ENCODE measurements at places on chromosomes 5 and 9. TPM values are rescaled to one million over a fixed set of nuclear protein-coding genes. Genes with fewer than 3 reads are reported as not detected.

The FCN1 gene
- not detected for total RNA-seq

The HNRNPH1 gene
- total RNA-seq, result 735 TPM

The ARHGEF28 gene
- 74.5 TPM for total RNA-seq

The AGGF1 gene
- 35.4 TPM for total RNA-seq

DNA sequence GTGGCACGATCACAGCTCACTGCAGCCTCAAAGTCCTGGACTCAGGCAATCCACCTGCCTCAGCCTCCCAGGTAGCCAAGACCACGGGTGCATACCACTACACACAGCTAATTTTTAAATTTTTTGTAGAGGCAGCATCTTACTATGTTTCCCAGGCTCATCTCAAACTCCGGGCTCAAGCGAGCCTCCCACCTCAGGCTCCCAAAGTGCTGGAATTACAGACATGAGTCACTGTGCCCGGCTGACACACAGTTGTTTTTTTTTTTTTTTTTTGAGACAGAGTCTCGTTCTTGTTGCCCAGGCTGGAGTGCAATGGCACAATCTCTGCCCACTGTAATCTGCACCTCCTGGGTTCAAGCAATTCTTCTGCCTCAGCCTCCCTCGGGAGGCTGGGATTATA lies 70.1 kb upstream of the CNOT6 start:
- DNase-seq, result peak; percentile 7

- DNase-seq, result no peak
Measured at GRCh38 chr5:80755626-80756025, 100.8 kb upstream of the DHFR start.

DNA sequence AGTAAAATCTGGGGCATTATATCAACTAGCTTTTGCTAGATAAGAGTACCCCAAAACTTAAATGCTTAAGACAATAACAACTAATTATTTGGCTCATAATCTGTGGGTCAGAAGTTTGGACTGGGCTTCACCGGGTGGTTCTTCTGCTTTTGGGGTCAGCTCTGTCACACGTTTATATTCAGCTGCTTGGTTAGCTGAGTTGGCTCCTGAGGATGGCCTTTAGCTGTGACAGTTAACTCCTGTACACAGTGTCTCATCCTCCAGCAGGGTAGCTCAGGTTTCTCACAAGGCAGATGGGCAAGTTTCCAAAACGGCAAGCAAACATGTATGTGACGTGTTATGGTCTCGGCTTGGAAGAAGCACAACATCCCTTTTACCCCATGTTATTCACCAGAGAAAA lies 488.2 kb downstream of the TLE4 start:
- DNase-seq, result no peak

- DNase-seq, result no peak
Measured at GRCh38 chr5:129367883-129368282, 92.2 kb upstream of the ADAMTS19 start.

DNA sequence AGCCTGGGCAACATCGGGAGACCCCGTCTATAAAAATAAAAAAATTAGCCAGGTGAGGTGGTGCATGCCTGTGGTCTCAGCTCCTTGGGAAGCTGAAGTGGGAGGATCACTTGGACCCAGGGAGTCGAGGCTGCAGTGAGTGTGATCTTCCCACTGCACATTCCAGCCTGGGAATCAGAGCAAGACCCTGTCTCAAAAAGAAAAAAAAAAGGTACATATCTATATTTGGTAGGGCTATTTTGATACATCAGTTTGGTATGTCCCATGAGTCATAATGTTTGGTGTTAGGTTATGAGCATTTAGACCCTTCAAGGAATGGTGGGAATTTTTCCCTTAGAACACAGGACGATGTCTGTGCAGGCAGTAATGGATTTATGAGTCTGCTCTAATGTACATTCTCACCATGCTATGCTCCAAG lies 55.3 kb upstream of the POU4F3 start:
- DNase-seq, result peak; percentile 99

DNA sequence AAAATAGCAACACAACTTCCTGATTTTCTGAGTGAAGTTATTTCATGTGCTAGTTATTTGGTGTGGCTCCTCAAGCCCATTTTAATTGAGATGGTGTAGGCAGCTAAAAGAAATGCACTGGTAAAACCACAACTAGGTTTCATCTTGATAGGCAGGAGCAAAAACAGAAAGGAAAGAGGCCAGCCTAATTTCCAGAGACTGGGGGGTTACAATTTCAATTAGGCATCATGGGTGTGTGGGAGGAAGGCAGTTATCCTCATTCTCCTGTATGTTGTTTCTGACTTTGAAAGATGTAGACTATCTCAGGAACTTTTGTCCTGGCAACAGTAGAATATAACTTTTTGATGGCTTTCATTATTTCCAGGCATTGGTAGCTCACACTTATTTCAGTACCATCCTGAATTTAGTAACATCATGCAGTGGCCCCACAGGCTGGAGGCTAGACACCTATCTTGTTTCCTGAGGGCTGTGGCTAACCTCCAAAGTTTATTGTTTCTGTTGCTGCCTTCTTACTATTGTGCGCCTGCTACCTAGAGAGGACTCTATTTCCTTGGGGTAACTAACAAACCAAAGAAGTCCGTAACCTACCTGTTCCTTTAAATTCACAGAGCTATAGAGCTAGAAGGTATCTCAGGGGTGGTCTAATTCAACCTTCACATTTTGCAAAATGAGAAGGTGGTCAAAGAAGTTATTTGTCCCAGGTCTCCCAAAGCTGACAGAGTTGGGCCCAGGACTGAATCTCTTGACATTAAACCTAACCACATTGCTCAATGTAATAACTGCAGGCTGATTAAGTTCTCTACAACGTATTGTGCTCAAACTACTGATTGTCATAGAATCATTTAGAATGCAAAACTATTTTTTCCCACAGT lies 42.4 kb downstream of the FYB1 start:
- no peak for DNase-seq

DNA sequence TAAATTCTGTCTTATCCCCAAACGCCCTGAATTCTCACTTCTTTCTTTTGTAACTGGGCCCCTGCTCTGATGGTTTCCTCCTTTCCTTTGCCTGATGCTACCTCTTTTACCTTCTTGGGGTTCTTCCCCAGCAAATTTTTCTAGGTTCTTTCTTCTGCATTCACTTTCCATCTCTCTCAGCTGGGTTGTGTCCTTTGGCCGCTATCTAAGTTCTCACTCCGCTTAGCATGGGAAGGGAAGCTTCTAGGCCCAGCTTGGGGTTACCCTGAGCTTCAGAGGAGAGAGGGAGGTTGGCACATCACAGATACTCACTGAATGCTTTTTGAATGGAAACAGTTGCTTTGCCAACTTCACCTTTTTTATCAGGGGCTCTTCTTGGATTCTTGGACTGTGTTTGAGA lies 17.0 kb downstream of the PALM2AKAP2 start:
- DNase-seq, result no peak

DNA sequence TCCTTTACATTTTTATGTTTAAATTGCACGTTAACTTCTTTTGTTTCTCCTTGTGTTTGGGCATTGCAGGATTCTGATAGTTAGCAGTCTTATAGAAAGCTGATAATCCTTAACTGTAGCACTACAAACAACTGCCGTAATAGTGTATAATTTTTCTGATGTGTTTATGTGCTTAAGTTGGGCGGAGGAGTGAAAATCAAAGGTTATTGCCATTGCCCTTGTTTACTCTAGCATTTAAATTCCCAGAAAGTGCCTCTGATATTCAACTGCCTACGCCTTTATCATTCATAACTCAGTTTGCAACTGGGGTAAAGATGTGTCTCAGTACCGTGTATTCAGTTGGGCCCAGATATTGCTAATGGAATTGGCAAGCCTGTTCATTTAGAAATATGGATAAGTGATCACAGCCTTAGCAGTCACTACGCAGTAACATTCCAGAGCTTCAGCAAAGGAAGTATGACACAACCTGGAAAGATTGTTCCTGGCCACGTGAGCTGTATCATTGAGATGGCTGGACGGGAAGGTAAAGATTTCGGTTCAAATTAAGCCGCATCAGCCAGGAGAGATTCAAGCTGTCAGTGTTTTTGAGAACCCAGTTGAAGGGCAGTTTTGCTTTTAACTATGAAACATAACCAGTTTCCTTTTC lies 28.1 kb upstream of the LRRTM2 start:
- DNase-seq, result peak; percentile 28

DNA sequence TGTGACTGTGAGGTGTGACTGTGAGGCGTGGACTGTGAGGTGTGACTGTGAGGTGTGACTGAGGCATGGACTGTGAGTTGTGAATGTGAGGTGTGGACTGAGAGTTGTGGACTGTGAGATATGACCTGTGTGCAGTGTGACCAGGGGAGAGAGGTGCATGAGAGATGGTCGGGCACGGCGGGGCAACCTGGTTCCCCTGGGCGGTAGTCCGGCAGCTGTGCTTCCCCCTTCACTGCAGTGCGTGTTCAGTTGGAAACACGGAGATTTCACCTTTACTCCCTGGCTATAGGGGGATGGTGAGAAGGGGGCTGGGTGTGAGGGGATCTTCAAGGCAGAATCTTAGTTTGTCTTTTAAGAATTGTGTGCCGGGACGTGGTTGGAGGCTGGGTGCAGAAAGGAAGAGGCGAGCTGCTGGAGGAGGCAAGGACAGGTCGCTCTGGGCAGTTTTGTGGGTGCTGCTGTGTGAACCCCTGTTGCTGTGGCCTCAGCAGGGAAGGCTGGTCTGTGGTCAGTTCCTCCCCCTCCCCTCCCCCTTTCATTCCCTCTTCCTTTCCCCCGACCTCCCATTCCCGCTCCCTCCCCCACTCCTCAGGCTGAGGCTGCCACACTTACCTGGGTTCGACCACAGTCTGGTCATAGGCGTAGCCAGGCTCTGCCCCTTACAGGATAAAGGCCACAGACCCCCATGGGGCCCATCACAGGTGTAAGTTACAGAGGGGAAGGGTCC lies 39.3 kb downstream of the CEP72 start:
- DNase-seq, result no peak

DNA sequence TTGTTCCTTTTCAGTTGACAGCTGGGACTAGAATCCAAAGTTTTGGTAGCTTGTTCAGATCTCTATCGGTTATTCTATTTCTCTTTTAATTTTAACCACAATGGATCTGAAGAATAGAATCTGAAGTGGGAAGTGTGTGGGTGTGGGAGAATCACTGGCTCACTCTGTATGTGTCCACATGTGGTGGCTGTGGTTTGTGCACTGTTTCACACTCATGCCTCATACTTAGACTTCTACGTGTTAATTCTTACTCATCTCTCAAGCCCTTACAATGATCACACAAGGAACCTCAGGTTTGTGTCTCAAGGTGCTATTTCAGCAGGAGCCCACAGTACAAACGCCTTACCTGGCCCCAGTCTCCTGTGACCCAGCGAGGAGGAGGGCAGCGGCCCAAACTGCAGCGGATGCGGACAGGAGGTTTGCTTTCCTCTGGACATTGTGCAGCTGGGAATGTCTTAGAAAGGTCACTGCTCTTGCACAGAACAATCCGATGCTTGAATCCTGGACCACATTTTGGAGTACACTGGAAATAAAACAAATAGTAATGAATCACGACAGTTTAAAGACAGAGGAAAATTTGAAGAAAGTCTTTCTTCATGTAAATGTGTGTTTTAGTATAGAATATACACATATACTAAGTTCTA lies 309.1 kb downstream of the ADAMTS6 start:
- peak; percentile 87 for DNase-seq

- no peak for DNase-seq
Measured at GRCh38 chr9:94773655-94774054, 47.2 kb downstream of the AOPEP start.

DNA sequence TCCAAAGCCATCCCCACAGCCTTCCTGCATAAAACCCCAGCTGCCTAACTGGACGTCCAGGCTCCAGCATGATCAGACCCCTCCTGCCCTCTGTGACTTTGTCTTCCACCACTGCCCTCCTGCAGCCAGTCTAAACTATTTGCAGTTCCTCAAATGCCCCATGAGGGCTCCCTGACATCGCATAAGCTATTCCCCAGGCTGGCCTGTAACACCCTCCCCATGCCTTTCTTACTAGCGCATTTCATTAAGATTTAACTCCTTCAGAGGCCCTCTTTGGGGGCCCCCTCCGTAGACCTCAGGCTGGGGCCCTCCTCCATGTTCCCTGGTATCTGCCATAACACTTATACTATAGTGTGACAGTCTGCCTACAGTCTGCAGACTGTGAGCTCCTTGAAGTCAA lies 15.5 kb upstream of the SMIM23 start:
- DNase-seq, result no peak

DNA sequence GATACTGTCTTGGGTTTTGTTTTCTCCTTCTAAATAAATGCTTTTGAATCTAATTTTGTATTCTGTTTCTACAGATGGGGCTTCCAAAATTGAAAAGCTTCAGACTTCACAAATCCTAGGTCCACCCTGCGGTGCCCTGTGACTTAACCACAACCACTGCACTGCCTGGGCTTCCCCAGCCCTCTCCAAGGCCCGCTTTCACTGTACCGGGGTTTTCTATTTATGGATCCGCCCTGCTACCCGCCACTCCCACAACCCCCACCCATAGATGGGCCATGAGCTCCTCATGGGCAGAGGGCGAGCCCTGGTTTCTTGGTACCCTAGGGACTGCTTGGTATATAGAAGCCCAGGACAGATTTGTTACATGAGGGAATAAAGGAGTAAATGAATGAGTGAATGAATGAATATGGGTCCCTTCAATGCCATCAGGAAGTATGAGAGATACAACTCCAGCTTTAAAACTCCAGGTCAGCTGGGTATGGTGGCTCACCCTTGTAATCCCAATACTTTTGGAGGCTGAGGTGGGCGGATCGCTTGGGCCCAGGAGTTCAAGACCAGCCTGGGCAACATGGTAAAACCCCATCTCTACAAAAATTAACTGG lies 39.8 kb upstream of the NEK6 start:
- DNase-seq, result no peak

GRCh38 chr5:109703829-109704228 lies 14.1 kb downstream of the MAN2A1 start:
- no peak for DNase-seq

DNA sequence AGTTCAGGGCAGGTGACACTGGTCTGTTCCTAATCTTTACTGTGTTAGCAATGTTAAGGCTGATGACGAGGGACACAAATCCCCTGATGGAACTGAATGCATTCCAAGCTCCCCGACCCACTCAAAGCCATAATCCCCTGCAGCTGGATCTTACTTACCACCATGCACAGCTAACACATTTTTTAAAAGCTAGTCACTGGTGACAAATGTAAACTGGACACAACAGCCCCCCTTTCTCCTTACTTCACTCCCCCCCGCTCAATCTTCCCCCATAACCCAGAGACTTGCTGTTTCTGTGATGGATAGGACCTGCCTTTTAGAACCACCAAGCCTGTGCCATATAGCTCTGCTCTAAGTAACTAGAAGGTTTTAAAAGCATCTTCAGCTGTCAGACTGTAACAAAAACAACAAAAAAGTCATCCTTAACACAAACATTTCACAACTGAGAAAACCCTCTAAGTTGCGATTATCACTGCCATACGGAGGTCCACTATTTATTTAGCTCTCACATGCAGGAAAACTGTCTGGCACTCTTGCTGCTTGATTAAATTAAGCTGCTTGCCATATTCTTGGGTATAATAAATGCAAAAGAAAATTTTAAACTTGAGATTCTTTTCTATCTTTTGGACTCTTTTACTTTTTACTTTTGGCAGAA lies 44.4 kb downstream of the BNC2 start:
- DNase-seq, result no peak

GRCh38 chr9:37284636-37285035 lies 137.9 kb upstream of the GRHPR start:
- no peak for DNase-seq

- no peak for DNase-seq
Measured at GRCh38 chr5:160169326-160169725, 50.1 kb upstream of the PWWP2A start.

- peak; percentile 86 for DNase-seq
Measured at GRCh38 chr9:136882109-136882946, 4.0 kb upstream of the TRAF2 start.
